ENCODE measurements at places on chromosomes 13 and 19.

GRCh38 chr19:22882797-22883196, 50.7 kb downstream of the ZNF723 start:
- no peak for DNase-seq

DNA sequence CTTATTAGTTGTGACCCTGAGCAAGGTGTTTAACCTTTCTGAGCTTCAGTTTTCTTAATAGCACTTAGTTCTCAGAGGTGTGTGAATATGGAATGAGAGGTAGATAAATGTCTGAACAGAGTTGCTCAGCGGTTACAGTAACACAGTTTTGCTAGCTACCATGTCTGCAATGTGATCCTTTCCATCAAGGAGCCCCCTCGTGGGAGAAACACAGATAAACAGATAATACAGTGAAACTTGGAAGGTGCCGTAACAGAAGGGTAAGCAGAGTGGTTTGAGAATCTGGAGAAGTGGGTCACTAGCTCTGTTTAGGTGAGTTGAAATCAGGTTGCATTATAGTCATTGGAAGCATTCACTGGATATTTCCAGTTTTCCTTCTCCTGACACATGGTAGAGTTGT, 38.9 kb downstream of the IRS2 start:
- DNase-seq: no peak

- no peak for DNase-seq
Measured at GRCh38 chr19:36225219-36225892, 10.4 kb downstream of the ZNF146 start.

DNA sequence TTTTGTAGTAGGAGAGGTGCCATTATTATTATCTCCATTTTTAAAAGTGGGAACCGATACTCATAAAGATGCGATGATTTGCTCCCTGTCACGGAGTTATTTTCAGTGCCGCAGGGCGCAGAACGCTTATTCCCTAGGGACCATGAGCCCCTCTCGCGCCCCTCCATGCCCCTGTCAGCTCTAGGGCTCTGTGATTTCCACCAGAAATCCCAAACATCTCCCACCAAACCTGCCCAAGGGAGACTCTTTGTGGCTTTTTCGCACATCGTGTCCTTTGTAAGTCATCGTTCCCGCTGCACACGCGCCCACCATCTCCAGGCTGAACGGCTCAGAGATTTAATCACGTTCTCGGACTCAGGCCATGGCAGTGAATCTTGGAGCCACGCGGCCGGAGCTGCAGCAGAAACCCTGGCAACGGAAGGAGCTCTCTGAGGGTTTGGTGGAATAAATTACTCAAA, 105.1 kb downstream of the DNAJC15 start:
- DNase-seq: no peak

DNA sequence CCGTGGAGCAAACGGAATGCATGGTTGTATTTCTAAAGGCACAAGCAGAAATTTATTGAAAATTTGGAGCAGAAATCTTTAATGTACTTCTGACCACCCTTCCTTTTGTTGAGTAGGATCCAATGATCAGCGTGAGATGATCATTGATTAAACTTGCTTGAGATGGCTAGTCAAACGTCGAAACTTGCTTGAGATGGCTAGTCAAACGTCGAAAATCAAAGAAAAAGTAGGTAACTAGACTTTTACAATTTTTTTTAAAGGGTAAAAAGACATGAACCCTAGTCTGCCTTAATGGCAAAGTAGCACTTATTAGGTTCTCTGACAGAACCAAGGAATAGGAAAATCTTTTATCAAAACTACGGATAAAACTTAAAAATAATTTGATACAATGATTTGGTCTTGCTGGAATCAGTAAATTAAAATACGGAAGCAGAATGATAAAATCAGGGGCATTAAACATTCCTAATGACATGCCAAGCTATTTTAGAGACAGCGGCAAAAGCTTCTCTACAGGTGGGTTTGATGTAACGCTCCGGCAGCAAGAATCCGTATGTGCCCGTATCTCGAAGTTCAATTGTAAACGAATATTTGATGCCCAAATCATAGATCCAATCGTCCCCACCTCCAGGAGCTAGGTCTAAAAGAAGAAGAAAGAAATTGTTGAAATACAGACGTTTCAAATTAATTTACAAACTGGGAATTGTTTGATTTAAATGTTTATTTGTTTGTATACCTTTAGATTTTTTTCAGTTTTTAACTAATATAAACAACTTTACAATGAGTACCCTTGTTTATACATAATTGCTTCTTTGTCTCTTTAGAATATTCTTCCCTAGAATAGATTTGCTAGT, 841 bp upstream of the ZC3H13 start:
- DNase-seq: no peak

GRCh38 chr13:59340581-59340980, 823.1 kb downstream of the DIAPH3 start:
- DNase-seq: no peak

GRCh38 chr13:76667551-76667950, 218.7 kb downstream of the KCTD12 start:
- no peak for DNase-seq

GRCh38 chr19:10018263-10018662, 5.0 kb downstream of the RDH8 start:
- no peak for DNase-seq

GRCh38 chr13:81563091-81563490, 1222.2 kb upstream of the SPRY2 start:
- DNase-seq: no peak

DNA sequence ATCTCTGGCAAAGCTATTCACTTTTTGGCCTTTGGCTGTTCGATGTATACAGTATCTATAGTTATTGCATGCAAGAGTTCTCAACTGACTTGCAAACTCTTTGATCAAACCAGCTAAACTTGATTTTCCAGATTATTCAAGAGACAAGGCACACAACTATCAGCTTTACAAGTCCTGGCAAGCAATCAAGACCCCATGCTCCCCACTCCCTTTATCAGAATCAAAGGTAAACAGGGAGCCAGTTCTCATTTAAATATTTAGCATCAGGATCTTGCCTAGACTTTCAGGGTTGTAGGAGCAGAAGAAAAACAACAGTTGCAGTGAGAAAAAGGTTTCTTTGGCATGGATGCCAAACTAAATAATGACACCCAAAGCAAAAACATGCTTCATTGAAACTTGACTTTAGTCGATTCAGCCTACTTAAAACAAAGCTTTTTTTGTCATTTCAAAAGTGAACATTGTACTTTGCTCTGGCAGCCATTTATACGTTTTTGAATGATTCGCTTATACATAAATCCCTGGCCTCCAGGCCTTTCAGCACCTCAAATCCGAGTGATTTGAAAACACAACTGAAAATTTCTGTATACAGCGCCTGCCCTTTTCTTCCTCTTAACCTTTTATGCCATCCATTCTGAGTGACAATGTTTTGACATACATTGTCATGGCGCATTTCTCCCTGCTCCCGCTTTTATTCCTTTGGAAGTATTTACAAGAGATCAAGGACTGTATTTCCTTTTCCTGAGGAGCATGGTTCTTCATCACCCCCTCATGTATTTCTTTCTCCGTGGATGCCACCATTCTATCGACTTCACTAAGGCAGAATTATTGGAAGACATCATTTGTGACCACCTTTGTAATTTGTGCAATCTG, 340.8 kb downstream of the KLF5 start:
- no peak for DNase-seq

DNA sequence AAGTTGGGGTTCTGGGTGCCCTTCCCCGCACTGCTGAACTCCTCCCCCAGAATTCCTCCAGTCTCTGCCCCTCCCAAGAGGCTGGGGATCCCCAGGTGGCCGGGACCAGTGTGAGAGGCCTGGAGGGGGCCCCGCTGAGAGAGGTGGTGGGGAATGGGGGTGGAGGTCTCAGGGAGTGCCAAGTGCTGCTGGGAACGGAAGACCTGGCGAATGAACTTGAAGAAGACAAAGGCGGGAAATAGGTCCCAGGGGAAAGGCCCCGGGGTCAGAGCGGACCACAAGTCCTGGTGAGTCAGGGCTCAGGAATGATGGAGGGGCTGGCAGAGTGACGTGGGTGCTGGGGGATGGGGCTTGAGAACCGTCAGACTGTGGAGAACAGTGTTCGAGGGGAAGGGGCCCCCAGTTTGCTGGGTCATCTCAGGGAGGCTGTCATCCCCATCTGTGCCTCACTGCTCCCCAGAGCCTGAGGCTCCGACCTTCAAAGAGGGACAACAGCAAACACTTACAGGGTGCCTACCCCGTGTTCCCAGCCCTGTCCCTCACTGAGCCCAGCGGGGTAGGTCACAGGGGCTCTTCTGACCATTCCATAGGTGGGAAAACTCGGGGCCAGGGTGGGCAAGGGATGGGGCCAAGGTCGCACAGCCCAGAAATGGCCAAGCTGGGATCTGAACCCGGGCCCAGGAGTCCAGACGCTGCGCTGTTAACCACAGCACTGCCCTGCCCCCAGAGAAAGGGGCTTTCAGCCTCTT, 16.0 kb upstream of the SEMA6B start:
- no peak for DNase-seq

DNA sequence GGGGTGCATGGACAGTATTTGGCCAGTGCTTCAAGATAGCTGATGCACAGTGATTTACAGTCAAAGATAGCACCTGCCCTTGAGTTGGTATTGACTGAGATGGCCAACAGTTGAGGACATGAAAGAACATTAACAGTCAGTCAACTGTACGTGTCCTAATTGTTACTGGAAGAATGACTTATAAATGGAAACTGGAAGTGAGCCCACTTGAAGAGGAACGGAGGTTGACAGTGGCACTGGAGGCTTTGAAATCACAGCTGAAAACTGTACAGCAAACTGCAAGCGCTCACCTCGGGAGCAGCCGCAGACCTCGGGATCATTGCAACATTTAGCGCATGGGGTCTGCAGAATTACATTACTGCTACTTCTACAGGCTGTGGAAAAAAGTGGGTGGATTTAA, 77.1 kb downstream of the GGACT start:
- DNase-seq: no peak

DNA sequence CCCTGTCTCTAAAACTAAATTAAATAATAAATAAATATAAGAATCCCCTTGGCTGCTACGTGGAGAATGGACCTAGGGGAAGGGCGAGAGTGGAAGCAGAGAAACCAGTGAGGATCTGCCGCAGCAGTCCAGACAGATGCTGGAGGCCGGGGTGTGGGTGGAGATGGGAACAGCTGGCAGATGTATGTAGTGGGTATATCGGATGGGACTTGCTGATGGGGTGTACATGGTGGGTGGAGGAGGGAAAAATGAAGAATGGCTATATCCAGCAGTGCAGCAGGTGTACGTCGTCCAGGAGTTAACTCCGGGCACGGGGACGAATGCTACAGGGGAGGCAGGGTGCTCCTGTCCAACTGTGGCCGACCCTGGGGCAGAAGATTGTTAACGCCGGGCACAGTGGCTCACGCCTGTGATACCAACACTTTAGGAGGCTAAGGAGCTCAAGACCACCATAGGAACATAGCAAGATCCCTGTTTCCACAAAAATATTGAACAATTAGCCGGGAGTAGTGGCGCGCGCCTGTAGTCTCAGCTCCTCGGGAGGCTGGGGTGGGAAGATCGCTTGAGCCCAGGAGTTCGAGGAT, 654 bp downstream of the CEP89 start:
- no peak for DNase-seq

DNA sequence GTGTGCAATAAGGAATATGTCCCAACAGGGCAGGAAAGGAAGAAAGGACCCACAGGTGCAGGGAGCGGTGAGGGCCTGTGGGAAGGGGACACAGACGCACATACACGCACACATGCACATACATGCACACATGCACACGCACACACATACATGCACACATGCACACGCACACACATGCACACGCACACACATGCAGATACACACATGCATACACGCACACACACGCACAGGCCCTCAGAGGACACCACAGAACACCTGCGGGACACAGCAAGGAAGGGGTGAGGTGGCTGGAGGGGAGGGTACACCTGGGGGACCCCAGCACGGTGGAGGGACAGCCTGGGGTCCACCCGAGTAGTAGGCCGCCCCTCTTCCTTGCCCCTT, 12.9 kb downstream of the PIP5K1C start:
- DNase-seq: no peak

DNA sequence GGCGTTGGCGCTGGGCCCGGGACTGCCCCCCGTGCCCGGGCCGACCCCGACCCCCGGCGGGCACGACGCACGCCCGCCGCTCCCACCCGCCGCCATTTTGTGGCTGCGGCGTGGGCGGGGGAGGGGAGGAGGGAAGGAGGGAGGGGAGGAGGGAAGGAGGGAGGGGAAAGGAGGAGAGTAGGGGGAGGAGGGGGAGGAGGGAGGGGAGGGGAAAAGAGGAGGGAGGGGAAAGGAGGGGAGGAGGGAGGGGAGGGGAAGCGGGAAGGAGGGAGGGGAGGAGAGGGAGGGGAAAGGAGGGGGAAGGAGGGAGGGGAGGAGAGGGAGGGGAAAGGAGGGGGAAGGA, at the start of gene BTBD2:
TSS of gene BTBD2 (minus strand) at position 107 of the 343 bp plus-strand sequence. CDS start at position 96, 11 bp downstream.
- no peak for DNase-seq

- no peak for DNase-seq
Measured at GRCh38 chr19:34837262-34837661, 64.2 kb upstream of the ZNF599 start.

- DNase-seq: no peak
Measured at GRCh38 chr19:54298357-54299125, 14.4 kb downstream of the LILRA5 start.

- no peak for DNase-seq
Measured at GRCh38 chr13:40433577-40433976, 232.9 kb downstream of the FOXO1 start.

GRCh38 chr13:66644855-66645460, 585.2 kb downstream of the PCDH9 start:
- DNase-seq: no peak

GRCh38 chr19:31717269-31717923, 368.2 kb upstream of the TSHZ3 start:
- no peak for DNase-seq

- DNase-seq: no peak
Measured at GRCh38 chr13:113105921-113106452, 396 bp downstream of the F7 start.

- DNase-seq: no peak
Measured at GRCh38 chr19:11361771-11362731, 6.8 kb downstream of the PLPPR2 start.

- no peak for DNase-seq
Measured at GRCh38 chr19:23699521-23699860, 12.5 kb upstream of the ZNF675 start.

- no peak for DNase-seq
Measured at GRCh38 chr13:45949161-45949560, 97.6 kb upstream of the SIAH3 start.

- no peak for DNase-seq
Measured at GRCh38 chr19:11288349-11288748, 7.6 kb upstream of the TSPAN16 start.

DNA sequence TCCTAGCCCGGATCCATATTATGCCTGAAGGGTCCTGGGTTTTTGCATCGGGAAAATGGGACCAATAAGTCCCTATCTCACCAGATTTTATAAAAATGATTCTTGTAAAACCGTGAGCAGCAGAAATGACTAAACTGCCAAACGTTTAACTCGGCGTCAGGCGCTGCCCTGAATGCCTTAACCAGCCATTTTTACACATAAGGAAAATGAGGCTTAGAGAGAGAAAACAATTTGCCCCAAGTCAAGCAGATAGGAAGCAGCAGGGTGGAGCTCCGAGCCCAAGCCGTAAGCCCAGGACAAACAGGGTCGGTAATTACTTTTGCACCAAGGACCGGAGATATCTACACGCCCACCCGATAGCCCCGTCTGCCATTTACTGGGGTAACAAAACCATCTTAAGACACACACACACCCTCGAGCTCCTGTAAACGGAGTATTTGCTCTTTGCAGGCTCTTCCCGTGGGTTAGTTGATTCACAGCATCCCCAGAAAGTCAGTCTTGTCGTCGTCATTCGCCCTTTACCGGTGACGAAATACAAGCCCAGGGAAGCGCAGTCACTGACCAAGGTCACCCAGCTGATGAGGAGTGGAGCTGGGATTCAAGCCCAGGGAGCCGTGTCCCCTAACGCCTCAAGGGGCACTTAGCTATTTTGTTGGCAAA, 16.0 kb upstream of the MRI1 start:
- no peak for DNase-seq

All from activated CD8-positive, alpha-beta memory T cell treated with anti-CD3 and anti-CD28 coated beads for 48 hours (primary cell).